ENCODE measurements at places on chromosomes 6 and 20.

DNA sequence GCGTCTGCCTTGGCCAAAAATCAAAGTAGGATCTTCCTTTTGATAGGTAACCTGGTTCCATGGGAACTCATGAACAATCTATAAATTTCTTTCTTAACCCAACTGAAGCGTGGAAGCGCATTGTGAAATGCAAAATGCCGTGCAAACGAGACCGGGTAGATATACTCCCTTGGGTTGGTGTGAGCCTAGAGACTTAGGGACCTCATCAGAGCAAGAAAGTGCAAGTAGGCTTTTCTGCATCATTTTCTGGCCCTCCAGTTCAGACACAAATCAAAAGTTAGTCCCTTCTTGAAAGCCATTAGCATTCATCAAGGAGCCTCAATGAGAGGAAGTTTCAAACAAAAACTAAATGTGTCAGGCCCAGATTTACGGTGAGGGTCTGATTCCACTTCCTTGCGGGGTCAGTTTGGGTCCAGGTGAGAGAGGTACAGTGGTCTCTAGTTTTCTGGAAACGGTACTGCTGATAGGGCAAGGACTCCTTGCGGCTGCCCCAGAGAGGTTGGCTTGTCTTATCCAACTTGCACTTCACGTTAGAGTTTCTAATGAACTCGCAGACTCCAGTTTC lies 5.3 kb upstream of the ZNF184 start:
- DNase-seq: peak; percentile 32

DNA sequence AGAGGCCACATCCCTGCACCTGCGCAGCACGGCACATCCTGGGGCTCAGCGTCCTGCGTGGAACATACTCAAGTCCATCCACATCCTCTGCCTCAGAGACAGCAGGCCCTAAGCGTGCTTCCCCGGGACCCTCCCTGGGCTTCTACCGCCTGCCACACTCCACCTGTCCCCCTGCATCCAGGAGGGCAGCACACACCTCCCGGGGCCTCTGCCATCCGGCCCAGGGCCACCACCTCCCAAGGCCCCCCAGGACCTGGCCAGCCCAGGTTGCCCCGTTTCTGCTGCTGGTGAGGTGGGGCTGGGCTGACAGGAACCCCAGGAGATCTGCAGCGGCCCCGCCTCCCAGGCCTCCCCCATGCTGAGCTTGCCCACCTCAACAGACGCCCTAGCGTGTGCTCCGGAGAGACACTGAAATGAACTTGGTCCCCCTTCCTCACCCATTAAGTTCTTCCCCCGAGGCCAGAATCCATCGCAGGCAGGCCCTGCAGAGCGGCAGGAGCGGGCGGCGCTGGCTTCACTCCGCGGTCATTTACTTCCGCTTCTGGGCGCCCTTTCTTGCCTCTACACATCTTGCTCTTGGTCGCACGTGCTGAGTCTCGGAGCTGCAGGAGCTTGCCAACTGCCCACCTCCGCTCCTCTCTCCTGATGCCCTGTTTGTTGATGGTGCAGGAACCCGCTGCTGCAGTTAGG lies 235.3 kb downstream of the TAF4 start:
- no peak for DNase-seq

- DNase-seq: no peak
These were observed 34.4 kb downstream of the DNAH8 start for GRCh38 chr6:38749473-38749872.

DNA sequence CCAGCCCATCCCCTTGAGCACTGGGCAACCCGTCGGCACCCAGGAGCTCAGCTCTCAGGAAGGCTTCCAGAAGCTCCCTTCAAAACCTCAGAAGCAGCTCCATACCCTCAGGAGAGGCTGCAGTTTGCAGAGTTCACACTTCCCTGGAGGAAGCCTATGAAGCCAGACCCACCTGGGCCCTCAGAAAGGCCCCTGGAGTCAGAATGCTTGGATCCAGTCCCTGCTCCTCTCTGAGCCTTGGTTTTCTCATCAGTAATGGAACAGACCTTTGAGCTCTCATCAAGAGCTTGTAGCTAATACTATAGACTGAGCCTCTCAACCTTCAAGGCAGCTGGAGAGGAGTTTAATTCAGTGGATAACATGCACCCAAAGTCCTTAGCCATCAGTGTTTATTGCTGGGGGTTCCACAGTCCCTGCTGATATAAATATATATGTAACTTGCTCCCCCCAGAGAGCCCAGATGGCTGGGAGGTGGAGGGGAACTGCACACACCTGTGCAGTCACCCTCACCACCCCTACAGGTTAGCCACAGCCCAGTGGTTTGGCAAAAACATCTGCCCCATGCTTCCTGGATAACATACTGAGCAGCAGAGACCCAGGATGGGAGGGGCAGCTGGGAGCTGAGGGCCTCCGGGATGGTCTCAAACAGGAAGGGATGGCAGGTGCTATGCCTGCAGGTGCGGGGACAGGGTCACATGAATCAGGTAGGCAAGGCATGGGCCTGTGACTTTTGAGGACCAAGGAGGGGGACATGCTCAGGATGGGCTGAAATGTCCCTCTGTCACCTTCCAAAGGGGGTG lies 120.1 kb downstream of the SNX5 start:
- no peak for DNase-seq

DNA sequence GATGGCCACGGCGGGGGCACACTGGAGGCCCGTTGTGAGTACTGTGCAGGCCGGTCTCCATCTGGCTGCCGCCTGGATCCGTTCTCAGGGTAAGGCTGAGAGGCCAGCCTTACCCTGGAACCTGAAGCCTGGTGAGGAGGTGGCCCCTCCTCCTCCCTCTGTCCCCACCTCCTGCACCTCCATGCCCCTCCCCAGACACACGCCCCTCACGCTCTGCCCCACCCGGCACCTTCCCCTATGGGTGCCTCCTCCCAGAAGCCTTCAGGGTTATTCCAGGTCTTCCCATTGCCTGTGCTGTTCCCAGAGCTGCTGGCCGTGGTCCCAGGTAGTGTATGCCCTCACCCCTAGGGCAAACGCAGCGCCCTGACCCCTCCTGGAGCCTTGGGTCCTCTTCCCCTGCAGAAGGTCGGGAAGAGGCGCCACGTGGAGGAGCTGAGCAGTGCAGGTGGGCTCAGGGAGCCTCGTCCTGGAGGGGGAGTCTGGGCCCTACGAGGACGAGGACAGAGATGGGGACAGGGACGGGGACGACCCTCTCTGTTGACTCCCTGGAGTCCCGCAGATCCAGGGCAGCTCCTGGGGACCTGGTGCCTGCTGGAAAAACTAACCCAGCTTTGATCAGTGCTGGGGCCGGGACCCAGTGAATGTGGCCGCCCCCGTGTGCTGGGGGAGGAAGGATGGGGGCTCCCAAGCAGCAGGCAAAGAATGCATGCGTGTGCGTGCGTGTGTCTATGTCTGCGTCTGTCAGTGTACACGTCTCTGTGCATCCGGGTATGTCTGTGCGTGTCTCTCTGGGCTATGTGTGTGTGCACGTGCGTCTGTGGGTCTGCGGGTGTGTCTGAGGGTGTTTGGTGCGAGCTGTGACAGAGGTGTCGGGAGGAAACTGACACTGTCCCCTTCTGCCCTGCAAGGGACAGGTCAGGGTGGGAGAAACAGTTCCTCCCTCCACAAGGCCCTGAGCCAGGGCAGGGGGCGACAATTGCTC lies 8.2 kb upstream of the HRH3 start:
- DNase-seq: no peak

GRCh38 chr20:36565520-36565919 lies 7.9 kb upstream of the TGIF2 start:
- DNase-seq: no peak

GRCh38 chr6:42199106-42199981 lies 4.6 kb upstream of the GUCA1B start:
- DNase-seq: peak; percentile 83

GRCh38 chr6:53930330-53930729 lies 135.5 kb downstream of the LRRC1 start:
- DNase-seq: no peak

Data from EH (cell line).